ENCODE measurements at places on chromosomes 4 and X.

DNA sequence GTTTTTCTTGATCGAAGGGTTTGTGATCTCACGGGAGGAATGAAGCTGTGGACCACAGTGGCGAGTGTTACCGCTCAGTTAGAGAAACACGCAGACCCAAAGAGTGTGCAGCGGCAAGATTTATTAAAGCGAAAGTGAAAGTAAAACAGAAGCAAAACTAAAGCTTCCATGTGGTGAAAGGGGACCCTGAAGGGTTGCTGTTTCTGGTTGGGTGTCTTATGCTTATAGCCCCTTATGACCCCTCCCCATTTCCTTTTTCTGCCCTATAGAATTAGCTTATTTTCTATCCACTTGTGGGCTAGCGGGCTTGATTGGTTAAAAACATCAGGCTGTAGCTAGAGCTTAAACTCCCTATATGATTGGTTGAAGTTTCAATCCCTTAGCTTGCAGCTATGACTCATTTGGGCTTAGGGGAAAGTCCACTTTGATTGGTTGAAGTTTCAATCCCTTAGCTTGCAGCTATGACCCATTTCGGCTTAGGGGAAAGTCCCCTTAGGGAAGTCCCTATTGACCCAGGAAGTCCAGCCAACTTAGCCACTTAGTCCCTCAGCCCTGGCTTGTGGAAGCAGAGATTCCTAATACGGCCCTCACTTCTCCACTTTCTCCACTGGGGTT lies 171.2 kb upstream of the NWD2 start:
- no peak for DNase-seq

GRCh38 chr4:173005912-173006633 lies 162.5 kb upstream of the GALNT7 start:
- no peak for DNase-seq

DNA sequence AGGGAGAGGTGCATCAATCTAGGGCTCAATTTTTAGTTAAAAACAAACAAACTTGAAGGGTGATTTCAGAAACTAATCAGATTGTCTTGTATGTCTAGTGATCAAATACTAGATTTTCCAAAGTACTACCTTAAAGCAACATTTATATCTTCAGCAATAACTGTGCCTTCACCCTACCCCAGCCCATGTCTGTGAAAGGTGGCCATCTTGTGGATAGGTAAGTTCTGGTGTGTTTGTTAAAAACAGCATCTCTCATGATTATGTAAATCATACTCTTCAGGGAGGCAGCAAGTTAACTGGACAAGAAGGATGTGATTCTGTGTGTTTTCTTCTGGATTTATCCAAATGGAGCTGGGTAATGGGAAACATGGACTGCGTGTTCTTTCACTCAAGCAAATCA lies 81.4 kb upstream of the ACSL1 start:
- DNase-seq, result no peak

GRCh38 chr4:119299741-119300100 lies 22.2 kb downstream of the FABP2 start:
- DNase-seq, result no peak

DNA sequence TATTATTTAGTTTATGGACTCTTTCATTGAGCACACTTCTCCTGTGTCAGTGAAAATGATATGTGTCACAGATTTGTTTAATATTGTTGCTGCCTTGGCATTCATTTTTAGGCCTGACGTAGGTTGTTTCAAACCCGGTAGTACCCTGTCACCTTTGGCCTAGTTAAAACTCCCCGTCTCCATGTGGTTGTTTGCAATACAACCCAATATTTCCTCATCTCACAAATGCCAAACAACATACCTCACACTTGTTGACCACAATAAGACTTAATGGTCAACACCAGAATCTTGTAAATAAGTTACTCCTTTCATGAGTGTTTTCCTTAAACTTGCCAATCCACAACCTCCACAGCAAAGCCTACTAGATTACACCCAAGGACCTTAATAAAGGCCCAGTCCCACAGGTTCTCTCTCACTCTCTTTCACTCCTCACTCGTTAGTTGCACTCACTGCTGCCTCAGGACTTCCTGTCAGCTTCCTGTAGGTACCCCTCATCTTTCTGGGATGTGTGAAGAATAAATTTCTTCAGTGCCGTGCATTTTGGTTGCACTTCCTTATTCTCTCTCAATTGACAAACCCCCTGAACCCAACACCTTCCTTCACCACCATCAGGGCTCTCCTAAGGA lies 31.3 kb downstream of the IL13RA2 start:
- no peak for DNase-seq

- DNase-seq, result no peak
Observed at GRCh38 chrX:20432746-20433387, 166.2 kb upstream of the RPS6KA3 start.

DNA sequence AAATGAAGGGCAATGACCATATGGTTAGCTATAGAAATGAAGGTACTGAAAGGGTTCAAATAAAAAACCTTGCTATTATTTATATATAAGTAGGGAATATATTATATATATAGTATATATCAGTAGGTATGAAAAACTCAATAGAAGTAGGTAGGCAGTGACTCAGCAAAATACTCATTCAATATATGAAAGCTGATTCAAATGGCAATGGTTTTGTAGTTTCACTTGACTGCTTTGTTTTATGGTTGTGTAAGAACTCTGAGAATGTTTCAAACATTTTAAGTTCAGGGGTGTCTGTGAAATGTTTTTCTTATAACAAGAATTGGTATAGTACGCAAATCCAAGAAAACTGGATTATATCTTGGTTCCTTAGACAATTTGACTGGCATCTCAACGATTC lies 4.1 kb downstream of the ZNF280C start:
- no peak for DNase-seq

GRCh38 chrX:15191830-15192229 lies 78.1 kb downstream of the ASB9 start:
- DNase-seq, result no peak

GRCh38 chrX:123959281-123960063 lies 2.0 kb upstream of the STAG2 start:
- peak; percentile 29 for DNase-seq

- DNase-seq, result no peak
Observed at GRCh38 chrX:148854306-148854705, 353.9 kb downstream of the AFF2 start.

DNA sequence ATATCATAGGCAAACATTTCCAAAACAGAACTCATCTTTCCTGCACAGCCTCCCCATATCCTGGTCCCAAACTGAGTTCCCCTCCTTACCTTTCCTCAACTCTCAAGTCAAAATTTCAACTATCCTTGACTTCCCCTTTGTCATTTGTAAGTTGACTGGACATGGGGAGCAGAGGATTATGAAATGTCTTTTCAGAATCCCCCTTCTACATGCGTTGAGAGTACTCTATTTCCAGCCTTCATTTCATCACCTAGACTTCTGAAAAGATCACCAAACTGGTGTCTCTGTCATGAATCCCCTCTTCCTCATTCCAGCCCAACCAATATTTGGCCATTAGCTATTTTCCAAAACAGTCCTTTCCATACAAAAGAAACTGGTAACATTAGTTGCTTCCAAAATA lies 95.2 kb downstream of the SYNPO2 start:
- DNase-seq, result no peak

- DNase-seq, result no peak
Observed at GRCh38 chr4:13678186-13678924, 50.8 kb upstream of the BOD1L1 start.

DNA sequence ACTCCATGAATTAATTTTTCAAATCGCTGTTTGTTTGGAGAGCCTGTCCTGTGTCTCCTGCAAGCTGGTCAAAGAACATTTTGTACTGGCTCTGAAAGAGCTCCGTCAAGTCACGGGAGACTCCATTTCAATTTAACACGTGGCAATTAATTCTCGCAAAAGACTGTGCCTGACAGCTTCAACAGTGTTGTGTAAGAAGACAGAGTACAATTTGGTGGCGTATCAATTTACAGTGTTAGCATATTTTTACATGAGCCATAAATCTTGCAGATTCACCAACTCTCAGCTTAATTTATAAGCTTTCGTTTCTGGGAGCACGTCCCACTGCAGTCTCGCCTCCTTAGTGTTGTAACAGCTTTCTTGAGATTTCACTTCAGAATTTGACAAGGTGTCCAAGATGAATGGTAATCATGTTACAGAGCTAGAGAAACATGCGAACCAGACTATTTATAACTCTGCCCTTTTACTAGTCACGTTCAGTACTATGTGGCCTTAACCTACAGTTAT lies 70.8 kb downstream of the RWDD4 start:
- DNase-seq, result peak; percentile 87

DNA sequence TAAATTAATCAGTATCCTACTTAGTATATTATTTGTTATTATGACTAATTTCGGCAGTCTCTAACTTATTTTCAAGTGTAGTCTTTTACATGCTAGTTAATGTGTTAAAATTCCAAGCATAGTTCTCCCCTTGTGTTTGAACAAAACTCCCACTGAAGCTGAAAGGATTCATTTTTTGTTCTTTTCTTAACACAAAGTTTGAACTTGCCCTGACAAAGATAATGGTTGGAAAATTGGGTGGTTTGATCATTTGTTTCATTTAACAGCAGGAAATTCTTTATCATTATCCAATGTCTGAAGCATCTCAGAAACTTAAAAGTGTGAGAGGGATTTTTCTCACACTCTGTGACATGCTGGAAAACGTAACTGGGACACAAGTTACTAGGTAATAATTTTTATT lies 36.0 kb downstream of the INTU start:
- DNase-seq, result no peak

DNA sequence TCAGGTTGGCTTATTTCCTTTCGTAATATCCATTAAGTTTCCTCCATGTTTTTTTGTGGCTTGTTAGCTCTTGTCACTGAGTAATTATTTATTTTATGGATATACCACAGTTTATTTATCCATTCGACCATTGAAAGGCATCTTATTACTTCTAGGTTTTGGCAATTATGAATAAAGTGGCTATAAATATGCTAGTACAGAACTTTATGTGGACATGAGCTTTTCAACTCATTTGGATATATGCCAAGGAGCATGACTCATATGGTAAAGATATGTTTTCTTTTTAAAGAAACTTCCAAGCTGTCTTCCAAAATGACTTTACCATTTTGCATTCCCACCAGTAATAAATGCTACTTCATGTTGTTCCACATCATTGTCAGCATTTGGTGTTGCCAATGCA lies 803.6 kb downstream of the GLUD2 start:
- no peak for DNase-seq

DNA sequence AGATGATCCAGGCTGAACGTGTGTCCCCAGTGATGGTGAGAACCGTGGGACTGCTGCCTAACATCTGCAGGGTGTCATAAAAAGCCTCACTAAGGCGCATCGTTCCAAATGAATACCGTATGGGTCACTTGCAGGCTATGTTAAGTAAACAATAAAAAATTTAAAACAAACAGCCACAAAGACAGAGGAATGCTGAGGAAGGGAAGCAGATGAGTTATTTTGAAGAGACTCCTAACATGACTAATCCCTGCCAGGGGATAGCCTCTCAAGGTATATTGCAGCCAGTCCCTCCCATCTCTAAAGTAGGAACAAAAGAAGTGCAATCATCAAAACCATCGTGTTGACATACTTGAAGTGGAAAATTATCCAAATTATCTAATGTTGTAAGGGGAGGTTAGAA lies 83.8 kb downstream of the UNC5C start:
- no peak for DNase-seq

DNA sequence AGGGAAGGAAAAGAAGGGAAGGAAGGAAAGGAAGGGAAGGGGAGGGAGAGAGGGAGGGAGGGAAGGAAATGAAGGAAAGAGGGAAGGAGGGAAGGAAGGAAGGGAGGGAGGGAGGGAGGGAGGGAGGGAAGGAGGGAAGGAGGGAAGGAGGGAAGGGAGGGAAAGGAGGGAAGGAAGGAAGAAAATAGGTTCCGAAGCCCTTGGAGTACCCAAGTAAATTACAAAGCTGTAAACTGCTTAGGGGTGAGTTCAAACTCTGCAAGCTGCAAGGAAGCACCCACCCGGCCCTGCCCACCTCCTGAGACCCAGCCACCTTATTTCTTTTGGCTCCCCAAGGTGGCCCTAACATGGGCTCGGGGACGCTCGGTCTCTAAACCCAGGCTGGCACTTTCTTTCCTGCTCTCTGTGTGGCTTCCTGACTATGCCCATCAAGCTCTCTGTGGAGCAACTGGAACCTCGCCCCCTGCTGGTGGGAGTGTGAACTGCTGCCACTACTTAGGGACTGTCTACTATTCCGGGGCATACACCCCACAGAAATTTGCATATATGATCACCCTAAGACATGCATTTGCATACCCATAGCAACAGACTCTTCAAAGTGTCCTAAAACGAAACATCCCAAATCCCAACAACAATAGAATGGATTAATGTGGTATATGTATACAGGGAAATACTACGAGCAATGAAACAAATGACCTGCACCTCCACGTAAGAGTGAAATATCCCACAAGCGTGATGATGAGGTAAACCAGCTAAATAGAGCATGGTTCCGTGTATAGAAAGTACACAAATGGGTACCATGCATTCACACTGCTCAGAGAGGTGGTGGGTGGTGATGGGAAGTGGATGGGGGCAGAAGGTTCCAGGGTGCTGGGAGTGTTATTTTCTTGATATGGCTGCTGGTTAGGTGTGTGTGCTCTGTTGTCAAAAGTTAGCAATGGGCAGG lies 151.7 kb upstream of the TBL1X start:
- DNase-seq, result no peak

DNA sequence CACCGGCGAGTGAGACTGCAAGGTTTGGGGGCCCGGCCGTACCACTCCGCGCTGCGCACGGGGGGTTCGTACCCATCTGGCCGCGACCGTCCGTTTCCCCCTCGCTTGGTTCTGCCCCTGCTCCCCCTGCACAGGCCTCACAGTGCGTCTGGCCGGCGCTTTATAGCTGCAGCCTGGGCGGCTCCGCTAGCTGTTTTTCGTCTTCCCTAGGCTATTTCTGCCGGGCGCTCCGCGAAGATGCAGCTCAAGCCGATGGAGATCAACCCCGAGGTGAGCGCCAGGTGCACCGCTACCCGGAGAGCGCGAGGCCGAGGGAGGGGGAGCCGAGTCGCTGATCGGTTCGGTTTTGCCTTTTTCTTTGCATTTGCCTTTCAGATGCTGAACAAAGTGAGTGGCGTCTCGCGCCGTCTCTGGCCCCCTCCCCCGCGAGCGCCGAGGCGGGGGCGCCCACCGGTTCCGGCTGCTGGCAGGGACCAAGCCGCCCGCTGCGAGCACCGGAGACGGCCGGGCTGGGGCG lies at the start of gene UCHL1:
Gene UCHL1 (plus strand): TSS at position 189 of the 517 bp plus-strand sequence. CDS start 49 bp downstream, at position 238.
- DNase-seq, result no peak

DNA sequence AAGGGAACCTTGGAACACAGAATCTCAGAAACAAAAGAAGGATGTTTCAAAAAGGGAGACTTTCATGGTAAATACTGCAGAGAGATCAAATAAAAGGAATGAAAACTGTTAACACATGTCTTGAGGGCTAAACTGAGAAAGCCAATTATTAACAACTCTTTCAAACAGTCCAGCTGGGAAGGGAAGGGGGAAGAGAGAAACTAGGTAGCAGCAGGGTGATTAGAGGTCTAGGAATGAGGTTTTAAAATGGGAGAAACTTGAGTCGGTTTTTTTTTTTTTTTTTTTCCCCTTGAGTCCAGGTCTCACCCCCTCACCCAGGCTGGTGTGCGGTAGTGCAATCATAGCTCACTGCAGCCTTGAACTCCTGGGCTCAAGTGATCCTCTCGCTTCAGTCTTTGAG lies 4.3 kb downstream of the BCLAF3 start:
- DNase-seq, result no peak

GRCh38 chr4:82842593-82842992 lies 44.0 kb upstream of the SCD5 start:
- no peak for DNase-seq

GRCh38 chrX:134364711-134365110 lies 95.3 kb upstream of the HPRT1 start:
- DNase-seq, result no peak
